Astrocyte (in vitro differentiated cells and primary cell): ENCODE measurements at places on chromosomes 7 and 10. TPM values are rescaled to one million over a fixed set of nuclear protein-coding genes. Genes with fewer than 3 reads are reported as not detected.

The PNLIPRP2 gene
- total RNA-seq = not detected in 2 replicates

DNA sequence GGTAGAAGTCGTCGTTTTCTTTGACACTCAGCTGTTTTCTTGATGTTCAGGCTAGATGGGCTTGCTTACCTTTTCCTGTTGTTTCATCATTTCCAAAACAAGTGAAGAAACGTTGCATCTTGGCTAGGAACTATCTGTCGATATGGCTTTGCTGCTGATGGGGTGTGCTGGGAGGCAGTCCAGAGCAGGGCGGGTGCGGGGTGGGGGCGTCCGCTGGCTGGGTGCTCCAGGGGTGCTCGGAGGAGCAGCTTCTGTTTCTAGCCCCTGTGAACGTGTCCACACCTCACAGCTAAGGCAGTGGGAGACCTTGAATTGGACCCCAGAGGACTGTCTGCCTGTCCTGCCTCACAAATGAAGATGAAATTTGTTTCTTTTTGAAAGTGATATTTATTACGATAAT lies 7.6 kb upstream of the SUN1 start:
- H3K4me3 ChIP-seq = no peak overlapping the region
- no peaks in the 10 kb centered on the region for H3K27me3 ChIP-seq
- no peaks in the 10 kb centered on the region for H3K36me3 ChIP-seq
- peaks cover 3% of the 10 kb centered on the region for H3K4me1 ChIP-seq

The MMRN2 gene
- 0.27 and 0.46 TPM in 2 replicates for total RNA-seq

DNA sequence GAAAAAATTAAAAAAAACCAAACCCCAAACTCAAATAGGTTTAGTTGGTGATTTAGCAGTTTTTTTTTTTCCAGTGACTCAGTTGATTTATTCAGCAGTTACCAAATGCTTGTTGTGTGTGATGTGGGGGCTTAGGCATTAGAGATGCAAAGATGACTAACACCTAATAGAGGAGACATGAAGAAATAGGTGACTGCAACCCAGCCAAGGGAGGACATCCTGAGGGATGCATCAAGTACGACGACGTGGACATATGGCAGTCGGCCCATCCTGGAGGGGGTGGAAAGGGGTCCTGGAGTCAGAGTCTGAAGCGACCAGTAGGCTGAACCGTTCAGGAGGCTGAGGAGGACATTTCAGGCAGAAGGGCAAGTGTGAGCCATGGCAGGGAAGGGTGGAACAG lies 35.5 kb downstream of the LRMDA start:
- no peaks in the 10 kb centered on the region for H3K36me3 ChIP-seq
- H3K27ac ChIP-seq = no peak overlapping the region
- H3K27me3 ChIP-seq = peaks cover 6% of the 10 kb centered on the region
- H3K4me3 ChIP-seq = no peak overlapping the region

The FGFBP3 gene
- total RNA-seq = 1.9 and 3.3 TPM in 2 replicates

DNA sequence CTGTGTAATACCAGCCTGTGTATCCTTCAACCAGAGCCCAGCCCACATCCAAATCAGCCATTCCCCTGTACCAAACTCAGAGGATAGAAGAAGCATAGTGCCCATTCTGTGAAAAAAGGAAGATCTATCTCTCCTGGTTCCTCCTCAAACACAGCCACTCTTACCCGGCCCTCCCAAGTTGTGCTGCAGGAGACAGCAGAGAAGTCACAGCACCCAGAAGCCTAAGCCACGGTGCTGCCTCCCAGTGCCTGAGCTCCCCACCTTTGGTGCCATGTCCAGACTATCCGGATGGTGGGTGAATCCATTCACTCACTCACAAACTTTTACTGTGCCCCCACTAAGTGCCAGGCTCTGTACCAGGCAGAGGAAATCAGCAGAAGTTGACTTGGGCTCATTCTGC lies 166.0 kb upstream of the ZMIZ1 start:
- H3K4me1 ChIP-seq = no peaks in the 10 kb centered on the region
- no peak overlapping the region for H3K27ac ChIP-seq
- no peaks in the 10 kb centered on the region for H3K36me3 ChIP-seq
- DNase-seq = no peak

The NRCAM gene
- 7.9 and 9.3 TPM in 2 replicates for total RNA-seq

DNA sequence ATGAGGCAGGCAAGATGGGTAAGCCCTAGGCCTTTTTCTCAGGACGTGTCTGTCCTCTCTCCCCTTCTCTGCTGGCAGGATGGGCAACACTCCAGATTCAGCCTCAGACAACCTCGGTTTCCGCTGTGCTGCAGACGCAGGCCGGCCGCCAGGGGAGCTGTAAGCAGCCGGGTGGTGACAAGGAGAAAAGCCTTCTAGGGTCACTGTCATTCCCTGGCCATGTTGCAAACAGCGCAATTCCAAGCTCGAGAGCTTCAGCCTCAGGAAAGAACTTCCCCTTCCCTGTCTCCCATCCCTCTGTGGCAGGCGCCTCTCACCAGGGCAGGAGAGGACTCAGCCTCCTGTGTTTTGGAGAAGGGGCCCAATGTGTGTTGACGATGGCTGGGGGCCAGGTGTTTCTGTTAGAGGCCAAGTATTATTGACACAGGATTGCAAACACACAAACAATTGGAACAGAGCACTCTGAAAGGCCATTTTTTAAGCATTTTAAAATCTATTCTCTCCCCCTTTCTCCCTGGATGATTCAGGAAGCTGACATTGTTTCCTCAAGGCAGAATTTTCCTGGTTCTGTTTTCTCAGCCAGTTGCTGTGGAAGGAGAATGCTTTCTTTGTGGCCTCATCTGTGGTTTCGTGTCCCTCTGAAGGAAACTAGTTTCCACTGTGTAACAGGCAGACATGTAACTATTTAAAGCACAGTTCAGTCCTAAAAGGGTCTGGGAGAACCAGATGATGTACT lies 13.1 kb downstream of the PHKG1 start:
- H3K4me1 ChIP-seq = peaks cover 11% of the 10 kb centered on the region
- no peaks in the 10 kb centered on the region for H3K27me3 ChIP-seq
- H3K36me3 ChIP-seq = peaks cover 6% of the 10 kb centered on the region
- DNase-seq = peak; percentile 57
- no peak overlapping the region for H3K4me3 ChIP-seq

The ASIC3 gene
- 3.9 and 5.9 TPM in 2 replicates for total RNA-seq

- H3K27me3 ChIP-seq = peaks cover 62% of the 10 kb centered on the region
- no peak within 1 kb of the TSS for H3K27ac ChIP-seq
- no peak within 1 kb of the TSS for H3K4me3 ChIP-seq
- DNase-seq = no peak
Measured at GRCh38 chr10:71396711-71397295, at the start of gene CDH23. CDH23 (plus strand) TSS chr10:71396920; CDS start chr10:71439832, 42,912 bp downstream.

The WNT8B gene
- not detected in 2 replicates for total RNA-seq

The IL2RA gene
- total RNA-seq = not detected in 2 replicates

DNA sequence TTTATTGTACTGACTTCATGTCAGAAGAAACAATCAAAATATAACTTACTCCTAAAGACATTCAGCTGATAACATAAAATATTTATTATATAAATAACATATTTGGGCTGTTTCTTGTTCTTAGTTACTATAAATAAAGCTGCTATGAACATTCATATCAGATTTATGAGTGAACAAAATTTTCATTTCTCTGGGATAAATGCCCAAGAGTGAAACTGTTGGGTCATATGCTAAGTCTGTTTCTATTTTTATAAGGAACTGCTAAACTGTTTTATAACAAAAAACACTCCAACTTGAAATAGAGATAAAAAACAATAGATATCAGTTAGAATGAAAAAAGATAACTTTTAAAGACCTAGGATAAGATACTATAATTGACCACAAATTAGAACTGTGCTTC lies 26.5 kb upstream of the CC2D2B start:
- H3K4me3 ChIP-seq = no peak overlapping the region
- H3K27ac ChIP-seq = no peak overlapping the region
- H3K36me3 ChIP-seq = no peaks in the 10 kb centered on the region
- DNase-seq = no peak
- no peaks in the 10 kb centered on the region for H3K4me1 ChIP-seq
- no peaks in the 10 kb centered on the region for H3K27me3 ChIP-seq

- DNase-seq = no peak
- H3K27me3 ChIP-seq = no peaks in the 10 kb centered on the region
- no peak overlapping the region for H3K4me3 ChIP-seq
- no peak overlapping the region for H3K27ac ChIP-seq
- H3K4me1 ChIP-seq = peaks cover 43% of the 10 kb centered on the region
Measured at GRCh38 chr7:41692251-41692650, 10.6 kb downstream of the INHBA start.

DNA sequence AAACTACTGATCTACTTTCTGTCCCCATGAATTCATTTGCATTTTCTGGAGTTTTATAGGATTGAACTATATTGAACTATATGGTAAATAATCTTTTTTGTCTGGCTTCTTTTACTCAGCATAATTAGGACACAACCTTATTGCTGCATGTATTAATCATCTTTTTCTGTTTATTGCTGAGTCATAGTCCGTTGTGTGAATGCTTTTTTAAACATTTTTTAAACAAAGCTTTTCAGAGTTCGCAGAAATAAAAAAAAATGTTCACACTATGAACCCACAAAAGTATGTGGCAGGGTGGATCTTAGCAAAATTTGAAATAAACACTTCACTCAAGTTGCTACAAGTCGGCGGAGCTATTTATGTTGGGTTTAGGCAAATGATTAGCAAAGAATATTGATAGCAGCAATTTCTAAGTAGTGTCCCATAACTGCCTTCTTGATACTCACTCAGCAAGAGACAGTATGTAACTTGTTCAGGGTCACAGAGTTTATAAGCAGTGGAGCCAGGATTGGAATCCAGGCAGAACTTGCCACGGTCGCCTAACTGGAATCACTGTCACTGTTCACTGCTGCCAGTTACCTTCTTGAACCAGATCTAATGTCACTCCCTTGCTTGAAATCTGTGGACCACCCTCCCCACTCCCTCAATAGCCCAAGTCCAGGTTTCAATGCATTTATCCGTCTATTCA lies 5.6 kb downstream of the CH25H start:
- no peak overlapping the region for H3K4me3 ChIP-seq
- H3K27ac ChIP-seq = no peak overlapping the region
- DNase-seq = no peak
- peaks cover 2% of the 10 kb centered on the region for H3K4me1 ChIP-seq

The GARIN1A gene
- 2.7 and 5.9 TPM in 2 replicates for total RNA-seq

The ADCY1 gene
- total RNA-seq = 1.2 and 1.6 TPM in 2 replicates

- H3K4me3 ChIP-seq = no peak overlapping the region
- no peaks in the 10 kb centered on the region for H3K4me1 ChIP-seq
- no peak for DNase-seq
- H3K36me3 ChIP-seq = no peaks in the 10 kb centered on the region
- no peak overlapping the region for H3K27ac ChIP-seq
- no peaks in the 10 kb centered on the region for H3K27me3 ChIP-seq
Measured at GRCh38 chr7:158123214-158123613, 464.4 kb downstream of the PTPRN2 start.

- H3K4me3 ChIP-seq = no peak overlapping the region
- H3K27ac ChIP-seq = no peak overlapping the region
- H3K36me3 ChIP-seq = peaks cover 30% of the 10 kb centered on the region
- no peak for DNase-seq
- no peaks in the 10 kb centered on the region for H3K4me1 ChIP-seq
Measured at GRCh38 chr10:13739183-13739582, 152.4 kb downstream of the PRPF18 start.

GRCh38 chr10:127962205-127962604 lies 55.3 kb downstream of the PTPRE start:
- no peak overlapping the region for H3K4me3 ChIP-seq
- no peak for DNase-seq
- no peaks in the 10 kb centered on the region for H3K4me1 ChIP-seq

The INMT gene
- total RNA-seq = 0.09 TPM in 1 of 2 replicates, not detected in the other

- no peaks in the 10 kb centered on the region for H3K36me3 ChIP-seq
- no peaks in the 10 kb centered on the region for H3K4me1 ChIP-seq
- H3K4me3 ChIP-seq = no peak overlapping the region
- H3K27ac ChIP-seq = no peak overlapping the region
- DNase-seq = no peak
Measured at GRCh38 chr10:97065686-97066660, 119.8 kb downstream of the SLIT1 start.

DNA sequence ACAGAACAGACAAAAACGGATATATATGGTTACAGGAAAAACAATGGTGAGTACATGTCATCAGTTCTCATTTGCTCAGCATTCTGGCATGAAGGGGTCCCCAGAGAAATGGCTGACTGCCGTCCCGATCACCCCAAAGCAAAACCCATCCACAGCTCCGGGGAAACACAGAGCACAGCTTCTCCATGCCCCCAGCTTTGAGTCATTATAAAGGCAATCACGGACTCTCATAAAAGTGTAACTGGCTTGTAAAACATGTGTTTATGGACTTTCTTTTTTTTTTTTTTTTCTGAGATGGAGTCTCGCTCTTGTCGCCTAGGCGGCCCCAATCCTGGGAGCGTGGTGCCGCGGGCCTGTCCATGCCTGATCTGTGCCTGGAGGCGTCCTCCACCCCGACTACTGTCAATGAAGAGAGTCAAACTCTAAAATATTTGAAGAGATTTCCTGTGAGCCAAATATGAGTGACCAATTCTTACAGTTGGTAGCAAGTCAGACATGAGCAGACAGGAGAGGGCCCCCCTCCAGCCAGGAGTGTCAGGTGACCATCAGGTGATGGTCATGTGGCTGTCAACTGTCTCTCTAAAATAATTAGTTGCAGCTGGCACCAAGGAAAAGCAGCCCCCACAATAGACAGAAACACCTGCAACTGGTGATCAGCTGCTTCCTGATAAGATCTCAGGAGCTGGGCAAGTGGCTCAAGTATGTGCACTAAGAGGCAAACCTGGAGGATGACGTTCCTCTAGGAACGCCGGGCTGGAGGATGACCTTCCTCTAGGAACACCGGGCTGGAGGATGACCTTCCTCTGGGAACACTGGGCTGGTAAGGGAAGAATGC lies 21.7 kb upstream of the NOM1 start:
- no peaks in the 10 kb centered on the region for H3K4me1 ChIP-seq
- DNase-seq = no peak
- H3K36me3 ChIP-seq = no peaks in the 10 kb centered on the region
- H3K27ac ChIP-seq = no peak overlapping the region
- H3K4me3 ChIP-seq = no peak overlapping the region

The RBM20 gene
- total RNA-seq = 1.5 TPM in 2 replicates

The SP8 gene
- total RNA-seq = 0.36 and 0.70 TPM in 2 replicates

GRCh38 chr10:49096890-49097445 lies 18.4 kb downstream of the VSTM4 start:
- DNase-seq = no peak
- no peaks in the 10 kb centered on the region for H3K36me3 ChIP-seq
- H3K27ac ChIP-seq = no peak overlapping the region
- no peaks in the 10 kb centered on the region for H3K27me3 ChIP-seq
